ENCODE measurements at places on chromosomes 2 and 18.

DNA sequence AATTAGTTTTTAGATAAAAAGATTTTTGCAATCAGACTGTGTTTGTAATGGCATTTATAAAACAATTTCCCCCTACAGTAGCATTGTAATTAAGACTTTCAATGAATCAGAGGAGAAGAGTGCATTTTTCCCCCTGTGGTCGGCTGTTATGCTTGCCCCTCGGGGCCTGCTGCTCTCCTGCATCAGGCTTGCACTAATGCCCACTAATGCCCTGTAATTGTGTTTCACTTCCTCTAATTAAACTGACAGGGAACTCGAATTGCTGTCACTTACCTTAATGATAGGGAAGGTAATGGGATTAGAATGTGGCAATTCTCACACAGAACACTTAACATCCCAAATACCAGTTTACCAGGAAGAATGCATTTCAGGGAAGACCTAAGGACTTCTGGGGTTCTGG, 61.2 kb upstream of the LRRTM1 start:
- DNase-seq = no peak

DNA sequence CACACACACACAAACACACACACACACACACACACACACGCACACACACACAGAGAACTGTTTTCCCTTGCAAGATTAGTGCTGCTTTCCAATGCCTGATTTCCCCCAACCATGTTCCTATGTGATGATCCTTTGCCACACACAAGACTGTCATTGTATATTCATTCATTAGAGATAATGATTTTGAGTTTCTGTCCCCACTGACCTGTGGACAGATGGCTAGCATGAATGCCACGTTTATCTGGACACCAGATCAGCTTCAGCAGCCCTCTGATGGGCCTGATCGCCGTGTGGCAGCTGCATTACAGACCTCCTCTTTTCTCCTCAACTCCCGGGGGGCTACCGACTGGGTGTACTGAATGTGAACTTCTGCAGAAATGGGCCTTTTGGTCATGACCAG, 353.0 kb downstream of the MYCN start:
- no peak for DNase-seq

DNA sequence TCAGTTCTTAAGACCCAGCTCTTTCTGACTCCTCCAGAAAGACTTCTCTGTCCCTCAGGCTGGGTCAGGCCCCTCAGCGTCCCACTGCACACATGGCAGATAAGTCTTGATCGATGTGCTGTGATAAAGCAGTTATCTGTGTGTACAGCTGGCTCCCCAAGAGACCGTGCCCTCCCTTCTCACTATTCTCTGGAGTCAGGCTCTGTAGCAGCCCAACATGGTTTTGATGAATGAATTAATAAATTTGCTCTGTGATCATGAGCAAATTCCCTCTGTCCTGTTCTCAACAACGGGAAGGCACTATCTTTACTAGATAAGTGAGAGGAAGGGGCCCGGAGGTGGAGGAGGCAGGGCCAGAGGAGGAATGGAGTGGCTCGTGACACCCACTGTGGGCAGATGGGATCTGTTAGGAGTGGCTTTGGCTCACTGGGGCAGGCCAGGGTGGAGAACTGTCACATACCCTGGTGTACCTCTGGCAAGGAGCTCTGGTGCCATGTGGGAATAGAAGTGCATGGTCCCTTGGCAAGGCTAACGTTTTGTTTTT, 48.3 kb downstream of the ZFP36L2 start:
- no peak for DNase-seq

DNA sequence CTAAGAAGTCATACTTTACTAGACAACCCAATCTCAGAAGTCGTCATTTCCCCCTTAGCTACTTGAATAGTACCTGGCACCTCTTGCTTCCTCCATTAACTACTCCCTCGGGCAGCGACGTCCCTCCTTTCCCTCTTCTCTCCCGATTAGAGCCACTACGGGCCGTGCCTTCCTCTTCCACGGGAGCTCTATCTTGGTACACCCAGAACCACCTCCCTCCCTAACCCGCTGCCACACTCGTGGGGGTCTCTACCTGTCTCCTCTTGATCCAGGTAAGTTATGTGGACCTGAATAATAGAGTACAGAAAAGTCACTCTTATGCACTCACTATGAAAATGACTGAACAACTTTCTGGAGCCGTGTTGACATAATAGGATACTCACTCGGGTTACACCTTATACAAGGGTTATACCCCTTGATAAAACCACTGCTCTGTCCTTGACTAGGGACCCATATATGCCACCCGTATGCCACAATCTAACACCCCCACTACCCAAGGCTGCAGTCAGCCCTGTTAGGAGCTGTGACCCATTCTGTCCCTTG, 595 bp upstream of the HDHD2 start:
- no peak for DNase-seq

GRCh38 chr2:236974752-236975151, 110.9 kb upstream of the COPS8 start:
- no peak for DNase-seq

GRCh38 chr18:9380621-9381395, 46.2 kb downstream of the TWSG1 start:
- DNase-seq = no peak

DNA sequence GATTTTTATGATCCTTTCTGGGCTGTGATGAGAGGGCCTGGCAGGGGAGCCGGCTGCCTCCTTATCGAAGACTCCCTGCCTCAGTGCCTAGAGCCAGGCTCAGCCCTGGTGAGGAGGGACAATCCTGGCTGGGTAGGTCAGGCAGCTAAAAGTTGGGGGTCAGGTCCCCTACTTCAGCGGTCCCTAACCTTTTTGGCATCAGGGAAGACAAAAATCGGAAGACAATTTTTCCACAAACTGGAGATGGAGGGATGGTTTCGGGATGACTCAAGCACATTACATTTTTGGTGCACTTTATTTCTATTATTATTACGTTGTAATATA, 53.1 kb downstream of the HS1BP3 start:
- DNase-seq = peak; percentile 39

DNA sequence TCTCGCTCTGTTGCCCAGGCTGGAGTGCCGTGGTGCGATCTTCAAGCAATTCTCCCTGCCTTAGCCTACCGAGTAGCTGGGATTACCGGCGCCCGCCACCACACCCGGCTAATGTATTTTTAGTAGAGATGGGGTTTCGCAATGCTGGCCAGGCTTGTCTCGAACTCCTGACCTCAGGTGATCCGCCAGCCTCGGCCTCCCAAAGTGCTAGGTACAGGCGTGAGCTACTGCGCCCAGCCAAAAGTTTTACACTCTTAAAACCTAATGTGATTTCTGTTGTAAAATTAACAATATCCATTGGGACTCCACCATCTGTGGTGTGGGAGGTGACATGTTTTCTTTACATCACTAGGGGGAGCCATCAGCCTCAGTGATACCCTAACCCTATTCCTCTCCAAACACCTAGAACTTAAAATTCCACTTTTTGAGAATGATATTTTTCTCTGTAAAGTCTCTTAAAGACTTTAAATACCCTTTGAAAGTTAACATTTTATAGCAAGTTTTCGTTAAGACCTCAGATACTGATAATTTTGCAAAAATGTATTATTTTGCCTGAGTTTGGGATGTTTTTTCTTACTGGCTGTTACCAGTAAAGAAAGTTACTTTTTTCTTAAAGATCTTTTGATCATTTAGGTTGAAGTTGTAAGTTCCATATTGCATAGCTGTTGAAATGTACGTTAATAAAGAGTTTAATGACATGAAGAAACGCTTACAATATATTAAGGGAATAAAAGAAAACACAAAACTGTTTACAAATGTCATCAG, 11.6 kb upstream of the EIF2AK2 start:
- DNase-seq = no peak

DNA sequence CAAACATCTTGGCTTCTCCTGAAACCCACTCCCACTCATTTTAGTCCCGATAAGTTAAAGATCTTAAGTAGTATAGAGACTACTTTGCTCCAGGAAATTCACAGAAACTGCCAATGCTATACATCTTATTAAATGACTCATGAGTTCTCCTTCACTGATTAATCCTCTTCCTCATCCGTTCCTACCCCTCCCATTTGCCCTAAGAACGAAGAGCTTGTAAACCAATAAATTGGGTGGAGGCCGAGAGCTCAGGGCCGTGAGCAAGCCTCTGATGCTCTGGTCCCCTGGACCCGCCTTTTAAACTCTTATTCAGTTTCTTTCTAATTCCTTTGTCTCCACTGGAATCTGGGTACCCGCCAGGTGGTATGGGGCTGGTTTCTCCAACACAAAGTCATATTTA, 68.6 kb downstream of the METTL8 start:
- DNase-seq = no peak

GRCh38 chr2:109193807-109194619, 65.0 kb downstream of the SH3RF3 start:
- DNase-seq = no peak

DNA sequence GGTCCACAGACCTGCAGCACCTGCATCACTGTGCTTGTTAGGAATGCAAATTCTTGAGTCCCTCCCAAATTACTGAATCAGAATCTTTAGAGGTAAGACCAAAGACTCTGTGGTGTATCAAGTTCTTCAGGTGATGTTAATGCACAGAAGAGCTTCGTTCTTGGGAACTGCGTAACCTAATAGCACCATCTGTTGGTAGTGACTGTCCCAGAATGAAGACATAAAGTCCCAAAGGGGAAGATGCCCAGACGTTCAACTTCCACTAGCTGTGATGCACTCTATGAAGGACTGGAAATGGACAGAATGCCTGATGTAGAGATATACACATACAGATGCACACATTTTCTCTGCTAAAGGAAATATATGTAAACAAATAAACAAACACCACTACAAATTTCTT, 576.0 kb downstream of the LRP1B start:
- no peak for DNase-seq

GRCh38 chr18:64720781-64721464, 572.0 kb upstream of the LINC00305 start:
- peak; percentile 37 for DNase-seq

DNA sequence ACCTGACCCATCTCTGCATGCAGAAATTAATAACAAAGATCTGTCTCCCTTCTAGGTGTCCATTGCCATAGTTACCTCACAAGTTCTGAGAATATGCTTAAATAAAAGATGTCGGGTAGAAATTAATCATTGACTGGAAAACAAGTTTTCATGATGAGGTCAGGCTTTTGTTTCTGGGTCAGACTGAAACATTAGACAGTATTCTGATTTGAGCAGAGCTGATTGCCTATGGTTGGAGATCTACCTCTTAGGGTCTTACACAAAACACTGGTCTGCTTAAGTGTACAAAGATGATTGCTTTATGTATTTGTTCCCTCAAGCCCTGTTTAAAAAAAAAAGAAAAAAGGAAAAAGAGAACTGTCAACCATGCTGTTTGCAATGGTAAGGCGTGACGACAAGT, 956.4 kb downstream of the CPS1 start:
- no peak for DNase-seq

- DNase-seq = peak; percentile 45
These were observed 189.4 kb downstream of the GPD2 start for GRCh38 chr2:156625360-156626170.

GRCh38 chr18:67964462-67964861, 447.9 kb upstream of the DSEL start:
- DNase-seq = no peak

GRCh38 chr2:117977696-117978095, 36.2 kb downstream of the CCDC93 start:
- DNase-seq = no peak

DNA sequence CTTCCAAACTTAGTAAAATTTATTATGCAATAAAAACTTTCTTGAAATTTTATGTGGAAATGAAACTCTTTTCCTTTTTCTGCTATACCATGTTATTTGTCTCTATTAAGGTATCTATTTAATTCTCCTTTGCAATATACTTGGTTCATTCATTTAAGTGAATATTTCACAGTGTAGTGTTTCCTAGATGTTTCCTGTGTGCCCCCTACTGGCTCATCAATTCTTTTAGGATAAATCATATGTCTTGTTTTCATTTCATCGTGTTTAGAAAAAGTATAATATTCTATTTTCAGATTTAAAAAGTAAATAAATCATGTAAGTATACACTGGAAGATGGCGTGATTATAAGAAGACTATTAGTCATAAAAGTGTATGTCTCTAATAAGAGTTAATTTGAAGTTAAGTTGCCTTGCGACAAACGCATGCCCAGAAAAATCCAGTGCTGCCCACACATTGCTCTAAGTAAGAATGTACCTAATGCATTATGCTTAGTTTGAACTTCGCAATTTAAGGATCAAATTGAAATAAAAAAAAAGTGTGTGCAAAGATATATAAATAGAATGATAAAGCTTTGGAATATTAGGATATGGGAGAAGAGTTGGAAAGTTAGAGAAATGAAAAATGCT, 525.4 kb downstream of the KCNJ3 start:
- DNase-seq = no peak

GRCh38 chr18:11872479-11873136, 21.4 kb downstream of the CHMP1B start:
- DNase-seq = no peak

DNA sequence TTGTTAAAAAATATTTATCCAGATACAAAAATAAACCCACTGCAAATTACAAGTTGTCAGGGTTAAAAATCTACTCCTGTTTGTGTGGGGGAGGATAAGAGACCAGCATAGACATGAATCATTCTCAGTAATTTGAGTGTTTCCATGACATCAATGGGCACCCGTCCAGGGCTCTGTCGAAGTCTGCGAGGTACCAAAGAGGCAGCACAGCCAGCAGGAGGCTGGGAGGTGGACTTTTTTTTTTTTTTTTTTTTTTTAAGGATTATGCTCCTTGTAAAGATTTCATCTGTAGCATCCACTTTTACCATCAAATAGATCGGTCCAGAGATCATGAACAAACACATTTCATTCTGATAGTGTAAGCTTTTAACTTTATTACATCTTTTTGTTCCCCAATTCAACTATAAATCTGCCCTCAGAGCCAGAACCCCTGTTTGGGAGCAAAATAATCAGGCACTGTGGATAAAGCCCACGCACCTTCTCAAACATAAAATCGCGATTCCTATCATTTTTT, 182.0 kb downstream of the TCF4 start:
- DNase-seq = peak; percentile 90

DNA sequence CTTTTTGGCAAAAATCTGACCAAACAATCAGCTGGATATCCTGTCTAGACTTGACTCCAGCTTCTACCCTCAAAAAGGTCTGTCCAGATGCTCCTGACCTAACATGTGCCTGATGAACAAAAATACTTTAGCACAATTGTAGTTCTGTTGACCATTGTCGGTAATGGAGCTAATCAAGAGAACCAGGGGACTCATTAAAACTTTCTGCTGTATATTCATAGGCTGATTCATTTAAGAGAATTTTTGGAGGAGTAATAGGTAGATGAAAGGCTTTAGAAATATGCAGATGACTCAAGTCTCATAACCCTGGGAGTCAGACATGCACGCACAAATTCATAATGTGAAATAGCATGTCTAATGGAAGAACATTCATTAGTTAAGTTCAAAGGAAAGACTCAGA, 514.2 kb downstream of the TXNL1 start:
- no peak for DNase-seq
